HL-60 (cell line): ENCODE measurements at places on chromosomes 13 and 19.

- peak; percentile 21 for DNase-seq
These were observed 3.3 kb upstream of the ATP1A3 start for GRCh38 chr19:41997121-41997850.

DNA sequence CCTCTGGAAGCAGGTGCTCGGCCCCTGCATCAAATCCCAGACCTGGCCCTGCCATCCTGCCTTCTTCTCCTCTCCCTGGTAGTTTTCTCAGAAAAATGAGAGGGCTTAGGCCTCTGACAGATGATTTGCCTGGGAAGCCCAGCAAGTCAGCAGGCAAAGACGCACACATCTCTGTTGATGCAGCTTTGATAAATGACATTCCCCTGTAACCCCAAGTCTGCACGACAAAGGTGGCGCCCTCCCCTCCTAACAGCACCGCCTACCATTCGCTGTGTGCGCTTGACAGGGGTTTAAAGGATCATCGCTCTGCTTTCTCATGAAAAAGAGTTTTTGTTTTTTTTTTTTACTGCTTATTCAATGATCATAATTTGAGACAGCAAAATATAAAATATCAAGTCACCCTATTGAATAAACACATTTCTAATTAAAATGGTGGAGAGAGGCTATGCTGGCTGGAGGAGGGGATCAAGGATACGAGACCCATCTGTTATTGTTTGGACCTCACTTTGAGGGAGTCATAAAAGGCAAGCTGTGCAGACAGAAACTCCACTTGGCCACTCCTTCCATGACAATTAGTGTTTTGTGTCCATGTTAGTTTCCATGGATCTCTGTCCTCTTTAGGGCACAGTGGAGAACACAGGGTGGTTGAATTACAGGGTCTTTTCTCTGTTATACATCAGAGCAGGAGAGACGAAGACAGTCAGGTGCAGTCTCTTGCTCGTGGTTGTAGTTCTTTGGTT lies 126.1 kb downstream of the FGF9 start:
- no peak for DNase-seq

- no peak for DNase-seq
These were observed 490 bp upstream of the SIGLEC9 start for GRCh38 chr19:51124216-51124615.

GRCh38 chr13:105572401-105572800 lies 963.1 kb downstream of the EFNB2 start:
- DNase-seq = no peak

GRCh38 chr19:2428756-2429711 lies 1.6 kb upstream of the TIMM13 start:
- DNase-seq = no peak

DNA sequence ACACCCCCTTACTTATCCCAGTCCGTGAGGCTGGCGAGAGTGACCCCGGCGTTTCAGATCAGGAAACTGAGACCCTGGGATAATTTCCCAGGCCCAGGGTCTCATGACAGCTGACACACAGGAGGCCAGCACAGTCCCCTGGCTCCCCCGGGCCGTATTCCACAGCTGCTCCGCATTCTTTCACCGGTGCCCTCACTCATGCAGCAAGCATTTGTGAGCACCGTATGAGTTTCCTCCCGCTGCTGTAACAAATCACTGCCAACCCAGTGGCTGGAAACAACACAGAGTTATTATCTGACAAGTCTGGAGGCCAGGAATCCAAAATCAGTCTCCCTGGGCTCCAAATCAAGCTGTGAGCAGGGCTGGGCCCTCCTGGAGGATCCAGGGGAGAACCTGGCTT lies 21.3 kb downstream of the GADD45B start:
- no peak for DNase-seq

- DNase-seq = no peak
These were observed 86.4 kb upstream of the SLC7A1 start for GRCh38 chr13:29681864-29682263.
